Activated T-helper 2 cell treated with anti-CD3 and anti-CD28 coated beads, Interferon-gamma antibody, Interleukin-2, Interleukin-4, amounts not matched to agents 10 μg/mL and 5 μg/mL and 100 μg/mL, durations not matched to agents 14 hours and 24 hours and 36 hours (primary cell): ENCODE measurements at places on chromosomes 11 and 22. TPM values are rescaled to one million over a fixed set of nuclear protein-coding genes. Genes with fewer than 3 reads are reported as not detected.
A peak's percentile ranks its signal among the peaks of the same experiment; 100 is the strongest.

The ADAMTS8 gene
- not detected in 2 replicates for total RNA-seq

The TRPT1 gene
- total RNA-seq = 33.7 and 35.5 TPM in 2 replicates

The PANX3 gene
- not detected in 2 replicates for total RNA-seq

The TRIM29 gene
- not detected in 2 replicates for total RNA-seq

The PTPN5 gene
- not detected in 2 replicates for total RNA-seq

The LDLRAD3 gene
- total RNA-seq = 0.76 and 1.4 TPM in 2 replicates

The MS4A4E gene
- not detected in 2 replicates for total RNA-seq

The ZNF143 gene
- total RNA-seq = 30.9 and 36.8 TPM in 2 replicates

The LTO1 gene
- 24.4 and 26.4 TPM in 2 replicates for total RNA-seq

The SPI1 gene
- 0.11 TPM in 1 of 2 replicates, not detected in the other for total RNA-seq

The GLYAT gene
- not detected in 2 replicates for total RNA-seq

DNA sequence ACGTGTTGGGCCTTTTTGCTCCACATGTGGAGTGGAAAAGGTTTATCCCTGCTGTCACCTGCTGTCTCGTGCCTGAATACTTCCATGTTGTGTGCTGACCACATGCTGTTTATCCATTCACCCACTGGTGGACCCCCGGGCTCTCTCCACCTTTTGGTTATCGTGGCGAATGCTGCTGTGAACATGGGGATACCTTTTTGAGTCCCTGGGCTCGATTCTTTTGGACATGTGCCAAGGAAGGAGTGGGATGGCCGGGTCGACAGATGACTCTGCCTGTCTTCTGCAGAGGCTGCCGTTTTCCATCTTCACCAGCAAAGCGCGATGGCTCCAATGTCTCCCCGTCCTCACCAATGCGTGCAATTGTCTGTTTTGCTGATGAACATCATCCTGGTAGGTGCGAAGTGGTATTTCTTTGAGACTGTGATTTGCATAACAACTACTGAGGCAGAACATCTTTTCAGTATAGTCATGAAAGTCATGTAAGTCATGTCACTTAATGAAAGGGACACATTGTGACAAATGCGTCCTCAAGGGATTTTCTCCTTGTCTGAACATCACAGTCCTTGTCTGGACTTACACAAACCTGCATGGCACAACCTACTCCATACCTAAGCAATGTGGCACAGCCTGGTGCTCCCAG, 758.7 kb downstream of the BRD1 start:
- no peak overlapping the region for H3K4me3 ChIP-seq
- no peaks in the 10 kb centered on the region for H3K4me1 ChIP-seq
- H3K27ac ChIP-seq = no peak overlapping the region
- H3K36me3 ChIP-seq = no peaks in the 10 kb centered on the region
- DNase-seq = no peak

GRCh38 chr22:22060200-22061084, 77.9 kb upstream of the TOP3B start:
- no peak overlapping the region for H3K27ac ChIP-seq
- H3K4me1 ChIP-seq = peaks cover 2% of the 10 kb centered on the region
- peak; percentile 39 for DNase-seq
- H3K36me3 ChIP-seq = no peaks in the 10 kb centered on the region
- peaks cover 15% of the 10 kb centered on the region for H3K27me3 ChIP-seq

DNA sequence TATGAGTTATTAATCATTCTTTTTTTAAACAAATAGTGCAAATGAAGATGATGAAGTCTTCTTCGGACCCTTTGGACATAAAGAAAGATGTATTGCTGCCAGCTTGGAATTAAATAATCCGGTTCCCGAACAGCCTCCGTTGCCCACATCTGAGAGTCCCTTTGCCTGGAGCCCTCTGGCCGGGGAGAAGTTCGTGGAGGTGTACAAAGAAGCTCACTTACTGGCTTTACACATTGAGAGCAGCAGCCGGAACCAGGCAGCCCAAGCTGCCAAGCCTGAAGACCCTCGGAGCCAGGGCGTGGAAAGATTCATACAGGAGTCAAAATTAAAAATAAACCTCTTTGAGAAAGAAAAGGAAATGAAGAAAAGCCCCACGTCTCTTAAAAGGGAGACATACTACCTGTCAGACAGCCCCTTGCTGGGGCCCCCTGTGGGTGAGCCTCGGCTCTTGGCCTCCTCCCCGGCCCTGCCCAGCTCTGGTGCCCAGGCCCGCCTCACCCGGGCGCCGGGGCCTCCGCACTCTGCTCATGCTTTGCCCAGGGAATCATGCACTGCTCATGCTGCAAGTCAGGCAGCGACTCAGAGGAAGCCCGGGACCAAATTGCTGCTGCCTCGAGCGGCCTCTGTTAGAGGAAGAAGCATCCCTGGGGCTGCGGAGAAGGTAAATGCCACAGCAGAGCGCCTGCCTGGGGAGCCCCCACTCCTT, 11.8 kb downstream of the GTSE1 start:
- no peak overlapping the region for H3K27ac ChIP-seq
- H3K27me3 ChIP-seq = no peaks in the 10 kb centered on the region
- no peak for DNase-seq
- H3K4me1 ChIP-seq = peaks cover 19% of the 10 kb centered on the region
- H3K4me3 ChIP-seq = no peak overlapping the region

DNA sequence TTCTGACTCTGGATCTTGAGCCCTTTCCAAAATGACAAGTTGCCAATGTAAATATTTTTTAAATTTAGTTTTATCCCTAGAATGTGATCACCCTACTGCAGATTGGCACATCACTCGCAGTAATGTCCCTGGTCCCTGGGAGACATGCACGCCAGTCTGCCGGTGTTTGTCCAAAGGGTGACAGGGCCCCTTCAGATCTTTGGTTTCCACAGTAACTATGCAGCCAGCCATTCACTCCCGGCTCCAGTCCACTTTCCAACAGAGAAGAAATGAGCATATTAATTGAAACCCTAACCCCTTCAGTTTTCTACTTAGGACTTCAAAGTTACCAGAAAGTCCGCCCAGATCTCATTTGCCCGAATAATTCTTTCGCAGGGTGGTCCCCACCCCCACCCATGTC, 25.8 kb upstream of the RASSF10 start:
- H3K4me3 ChIP-seq = no peak overlapping the region
- H3K36me3 ChIP-seq = no peaks in the 10 kb centered on the region
- H3K27me3 ChIP-seq = peaks cover 12% of the 10 kb centered on the region
- no peaks in the 10 kb centered on the region for H3K4me1 ChIP-seq
- no peak for DNase-seq

DNA sequence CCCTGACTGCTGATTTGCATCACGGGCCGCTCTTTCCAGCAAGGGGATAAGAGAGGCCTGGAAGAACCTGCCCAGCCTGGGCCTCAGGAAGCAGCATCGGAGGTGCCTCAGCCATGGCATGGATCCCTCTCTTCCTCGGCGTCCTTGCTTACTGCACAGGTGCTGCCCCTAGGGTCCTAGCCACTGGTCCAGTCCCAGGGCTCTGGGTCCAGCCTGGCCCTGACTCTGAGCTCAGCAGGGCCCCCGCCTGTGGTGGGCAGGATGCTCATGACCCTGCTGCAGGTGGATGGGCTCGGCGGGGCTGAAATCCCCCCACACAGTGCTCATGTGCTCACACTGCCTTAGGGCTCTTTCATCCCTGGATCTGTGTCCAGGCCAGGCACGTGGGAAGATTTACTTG, 7.0 kb upstream of the IGLL5 start:
- H3K36me3 ChIP-seq = no peaks in the 10 kb centered on the region
- no peak overlapping the region for H3K27ac ChIP-seq
- peaks cover 14% of the 10 kb centered on the region for H3K4me1 ChIP-seq
- H3K4me3 ChIP-seq = no peak overlapping the region
- DNase-seq = no peak

DNA sequence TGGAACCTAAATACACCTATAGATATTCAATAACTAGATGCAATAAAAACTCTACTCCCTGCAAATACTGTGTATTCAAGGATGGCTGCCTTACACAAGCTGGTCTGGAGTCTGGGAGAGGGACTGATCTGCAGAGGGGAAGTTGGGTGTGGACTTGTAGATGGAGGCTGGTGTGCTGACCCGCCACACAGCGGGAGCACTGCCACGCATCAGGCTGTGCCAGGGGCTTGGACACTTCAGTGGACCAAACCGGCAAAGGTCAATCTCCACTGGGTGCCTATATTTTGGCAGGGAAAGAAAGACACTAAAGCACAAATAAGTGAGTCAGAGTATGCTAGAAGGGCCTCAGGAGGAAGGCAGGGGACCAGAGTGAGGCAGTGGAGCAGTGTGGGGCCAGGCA, 2.1 kb upstream of the SHANK3 start:
- no peak overlapping the region for H3K27ac ChIP-seq
- DNase-seq = no peak
- no peak overlapping the region for H3K4me3 ChIP-seq
- peaks cover 3% of the 10 kb centered on the region for H3K4me1 ChIP-seq
- no peaks in the 10 kb centered on the region for H3K36me3 ChIP-seq

DNA sequence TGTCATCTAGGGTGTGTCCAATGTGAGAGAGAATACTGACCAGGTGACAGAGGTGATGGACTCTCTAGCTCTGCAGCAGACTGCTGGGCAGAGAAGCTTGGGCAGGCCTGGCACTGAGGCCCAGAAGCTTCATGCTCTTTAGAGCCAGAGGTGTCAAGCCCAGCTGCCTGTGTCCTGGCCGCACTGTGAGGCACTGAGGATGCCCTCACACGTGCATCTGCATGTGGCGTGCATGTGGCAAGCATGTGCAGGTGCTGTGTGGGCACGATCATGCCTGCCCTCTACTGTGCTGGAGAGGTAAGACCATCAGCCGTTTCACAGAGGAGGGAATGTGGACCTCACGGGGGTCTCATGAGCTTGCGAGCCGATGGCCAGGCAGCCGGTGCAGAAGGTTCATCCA, 15.8 kb upstream of the TXNRD2 start:
- H3K27me3 ChIP-seq = no peaks in the 10 kb centered on the region
- DNase-seq = no peak
- no peaks in the 10 kb centered on the region for H3K36me3 ChIP-seq
- peaks cover 16% of the 10 kb centered on the region for H3K4me1 ChIP-seq
- H3K4me3 ChIP-seq = no peak overlapping the region

- H3K27ac ChIP-seq = no peak overlapping the region
- H3K4me3 ChIP-seq = no peak overlapping the region
Measured at GRCh38 chr11:105968021-105968697, 53.9 kb downstream of the MSANTD4 start.

- H3K4me1 ChIP-seq = peaks cover 22% of the 10 kb centered on the region
- H3K27me3 ChIP-seq = no peaks in the 10 kb centered on the region
- H3K36me3 ChIP-seq = peaks cover 7% of the 10 kb centered on the region
- H3K27ac ChIP-seq = no peak overlapping the region
- no peak for DNase-seq
Measured at GRCh38 chr11:64229090-64229743, 1.1 kb upstream of the DNAJC4 start.

- H3K27me3 ChIP-seq = peaks cover 1% of the 10 kb centered on the region
- no peaks in the 10 kb centered on the region for H3K36me3 ChIP-seq
- no peaks in the 10 kb centered on the region for H3K4me1 ChIP-seq
- H3K4me3 ChIP-seq = no peak overlapping the region
Measured at GRCh38 chr11:76714493-76714892, 43.9 kb upstream of the LRRC32 start.

- DNase-seq = no peak
- H3K36me3 ChIP-seq = no peaks in the 10 kb centered on the region
- no peaks in the 10 kb centered on the region for H3K4me1 ChIP-seq
Measured at GRCh38 chr11:99952816-99953215, 734.3 kb upstream of the ARHGAP42 start.

- no peak for DNase-seq
- H3K27ac ChIP-seq = no peak overlapping the region
- no peak overlapping the region for H3K4me3 ChIP-seq
- no peaks in the 10 kb centered on the region for H3K27me3 ChIP-seq
- peaks cover 12% of the 10 kb centered on the region for H3K36me3 ChIP-seq
- peaks cover 67% of the 10 kb centered on the region for H3K4me1 ChIP-seq
Measured at GRCh38 chr11:88420165-88420791, 82.7 kb upstream of the CTSC start.

- H3K4me1 ChIP-seq = peaks cover 2% of the 10 kb centered on the region
- no peaks in the 10 kb centered on the region for H3K36me3 ChIP-seq
- no peak for DNase-seq
- H3K27me3 ChIP-seq = peaks cover 5% of the 10 kb centered on the region
Measured at GRCh38 chr22:27752771-27753170, 48.8 kb downstream of the MN1 start.

DNA sequence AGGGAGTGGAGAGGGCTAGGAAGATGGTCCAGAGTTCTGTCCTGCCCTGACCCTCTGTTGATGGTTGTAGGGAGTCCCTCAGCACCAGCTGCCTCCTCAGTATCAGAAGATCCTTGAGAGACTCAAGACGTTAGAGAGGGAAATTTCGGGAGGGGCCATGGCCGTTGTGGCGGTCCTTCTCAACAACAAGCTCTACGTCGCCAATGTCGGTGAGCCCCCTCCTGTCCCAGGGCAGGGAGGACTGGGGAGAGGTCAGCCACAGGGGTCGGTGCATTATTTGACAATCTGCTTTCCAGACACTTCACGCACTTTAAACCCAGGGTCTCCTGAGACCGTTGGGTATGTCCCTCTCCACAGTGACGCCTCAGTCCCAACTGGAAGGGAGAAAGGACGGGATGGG, 18.1 kb downstream of the TAB1 start:
- H3K4me3 ChIP-seq = no peak overlapping the region
- DNase-seq = no peak
- no peak overlapping the region for H3K27ac ChIP-seq
- H3K4me1 ChIP-seq = peaks cover 9% of the 10 kb centered on the region
- peaks cover 48% of the 10 kb centered on the region for H3K36me3 ChIP-seq

DNA sequence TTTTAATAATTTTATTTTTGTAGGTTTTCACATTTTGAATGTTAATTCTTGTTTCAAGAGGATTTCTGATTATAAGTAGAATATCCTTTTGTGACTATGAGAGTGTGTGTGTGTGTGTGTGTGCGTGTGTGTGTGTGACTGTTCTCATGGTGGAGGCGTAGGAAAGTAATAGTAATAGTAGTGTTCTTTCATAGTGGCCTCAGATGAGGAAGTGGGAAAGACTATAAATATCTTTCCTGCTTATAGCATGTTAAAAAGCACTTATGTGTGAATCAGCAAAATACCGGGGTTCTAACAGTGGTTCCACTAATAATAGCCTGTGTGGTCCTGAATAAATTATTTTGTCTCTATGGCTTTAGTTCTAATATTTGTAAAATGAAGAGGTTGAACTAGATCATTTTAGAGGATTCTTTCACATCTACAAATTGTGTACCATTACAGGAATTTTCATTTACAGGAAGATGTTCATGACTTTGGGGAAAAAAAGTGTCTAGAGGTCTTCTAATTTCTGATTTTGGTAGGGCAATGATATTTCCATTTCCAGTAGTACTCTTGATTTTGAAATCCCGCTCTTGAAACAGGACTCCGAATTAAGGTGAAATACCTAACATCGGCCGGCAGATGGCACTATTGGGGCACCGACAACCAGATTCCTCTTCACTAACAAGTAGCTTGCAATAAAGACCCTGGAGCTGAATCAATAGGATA, 29.9 kb upstream of the OR10G7 start:
- H3K4me1 ChIP-seq = peaks cover 24% of the 10 kb centered on the region
- H3K27me3 ChIP-seq = peaks cover 28% of the 10 kb centered on the region
- H3K4me3 ChIP-seq = peak overlapping the region; percentile 0

- peak; percentile 30 for DNase-seq
- H3K4me1 ChIP-seq = peaks cover 12% of the 10 kb centered on the region
- peak overlapping the region; percentile 86 for H3K4me3 ChIP-seq
- H3K27ac ChIP-seq = peak overlapping the region; percentile 24
- peaks cover 24% of the 10 kb centered on the region for H3K27me3 ChIP-seq
Measured at GRCh38 chr11:63767565-63768236, 874 bp downstream of the ZFTA start.

- H3K36me3 ChIP-seq = peaks cover 28% of the 10 kb centered on the region
- peak overlapping the region; percentile 99 for H3K4me3 ChIP-seq
- DNase-seq = peak; percentile 30
- H3K27ac ChIP-seq = peak overlapping the region; percentile 85
Measured at GRCh38 chr11:134252346-134253187, 585 bp downstream of the THYN1 start.

- DNase-seq = peak; percentile 23
- H3K4me3 ChIP-seq = no peak overlapping the region
- H3K36me3 ChIP-seq = no peaks in the 10 kb centered on the region
- H3K27me3 ChIP-seq = no peaks in the 10 kb centered on the region
- no peak overlapping the region for H3K27ac ChIP-seq
- H3K4me1 ChIP-seq = peaks cover 1% of the 10 kb centered on the region
Measured at GRCh38 chr11:58788355-58789023, 56.0 kb downstream of the GLYATL2 start.
